ENCODE measurements at places on chromosomes 2 and 18. TPM values are rescaled to one million over a fixed set of nuclear protein-coding genes. Genes with fewer than 3 reads are reported as not detected.

DNA sequence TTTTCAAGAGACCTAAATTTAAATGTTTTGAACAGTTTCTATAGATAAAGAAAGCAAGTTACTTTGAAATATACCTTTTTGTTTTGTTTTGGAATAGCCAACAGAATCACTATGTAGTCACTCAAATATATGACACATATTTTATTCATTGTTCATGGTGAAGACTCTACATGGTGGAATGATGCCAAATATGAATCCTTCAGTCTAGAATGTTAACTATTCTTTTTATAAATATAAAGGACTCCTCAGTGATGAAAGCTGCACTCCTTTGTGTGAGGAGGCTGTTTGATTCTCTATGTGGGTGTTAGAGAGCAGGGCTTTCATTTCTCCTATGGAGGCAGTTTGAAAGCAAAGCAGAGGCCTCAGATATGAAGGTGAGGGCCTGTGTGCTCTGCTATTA is 396.4 kb upstream of the LRRTM1 start:
- H3K36me3 ChIP-seq: no peaks in the 10 kb centered on the region
- H3K4me3 ChIP-seq: no peak overlapping the region
- no peaks in the 10 kb centered on the region for H3K4me1 ChIP-seq
- H3K27ac ChIP-seq: no peak overlapping the region

REG3G gene
- not detected for total RNA-seq

DNA sequence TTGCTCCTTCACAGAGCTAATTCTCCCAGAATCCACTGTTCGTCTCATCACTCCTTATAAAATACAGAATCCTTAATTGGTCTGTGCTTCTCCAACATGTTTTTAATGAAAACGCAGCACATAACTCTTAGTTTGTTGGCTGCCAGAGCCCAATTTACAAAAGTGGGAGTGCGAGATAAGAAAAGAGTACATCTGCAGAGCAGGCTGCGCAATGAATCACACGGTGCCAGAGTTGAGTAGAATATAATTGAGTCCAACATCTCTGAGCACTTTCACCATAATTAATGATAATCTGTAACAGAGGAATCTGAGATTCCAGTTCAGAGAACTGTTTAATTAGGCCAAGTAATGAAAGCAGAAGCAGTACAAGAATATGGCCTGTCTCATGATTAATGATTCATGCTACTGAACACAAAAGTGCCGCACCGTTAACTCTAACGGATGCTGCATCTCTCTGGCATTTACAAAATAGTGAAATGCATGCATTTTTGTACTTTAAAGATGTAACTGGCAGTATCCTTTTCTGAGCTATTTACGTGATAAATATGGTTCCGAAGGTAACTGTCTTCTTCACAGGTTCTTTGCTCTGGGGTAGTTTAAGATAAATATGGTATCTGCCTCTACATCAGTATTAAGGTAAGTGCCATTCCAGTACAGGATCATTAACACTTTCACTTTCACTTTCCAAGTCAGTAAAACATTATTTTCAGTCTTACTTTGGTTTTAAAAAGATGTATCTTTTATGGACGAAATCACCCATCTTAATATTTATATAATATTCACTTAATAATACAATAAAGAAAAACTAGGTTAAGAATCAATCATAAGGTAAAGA is 785.6 kb downstream of the NR4A2 start:
- H3K27ac ChIP-seq: no peak overlapping the region
- H3K36me3 ChIP-seq: no peaks in the 10 kb centered on the region
- no peaks in the 10 kb centered on the region for H3K27me3 ChIP-seq
- no peak for DNase-seq
- H3K4me1 ChIP-seq: no peaks in the 10 kb centered on the region

REG1B gene
- not detected for total RNA-seq

FOXD4L1 gene
- total RNA-seq: 0.33 TPM

DNA sequence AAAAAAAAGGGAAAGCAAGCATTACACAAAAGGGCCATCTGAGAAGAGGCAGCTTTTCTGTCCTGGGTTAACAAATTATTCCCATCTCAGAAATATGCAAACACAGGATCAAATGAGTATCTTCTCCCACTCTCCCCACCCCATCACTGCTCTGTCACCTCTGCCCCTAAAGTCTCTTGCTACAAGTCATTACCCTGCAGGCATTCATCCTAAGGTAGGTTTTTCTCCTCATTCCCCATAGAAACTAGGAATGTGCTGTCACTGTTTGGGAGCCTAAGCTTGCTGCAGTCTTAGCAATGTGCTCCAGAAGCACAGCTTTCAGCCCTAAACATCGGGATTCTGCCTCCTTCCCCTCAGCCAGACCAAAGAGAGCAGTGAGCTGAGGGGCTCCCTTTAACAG is 3.6 kb downstream of the LRRTM1 start:
- no peaks in the 10 kb centered on the region for H3K36me3 ChIP-seq
- H3K27ac ChIP-seq: no peak overlapping the region
- peaks cover 33% of the 10 kb centered on the region for H3K27me3 ChIP-seq
- H3K4me3 ChIP-seq: no peak overlapping the region
- no peaks in the 10 kb centered on the region for H3K4me1 ChIP-seq
- no peak for DNase-seq

- H3K4me3 ChIP-seq: no peak overlapping the region
- H3K27me3 ChIP-seq: no peaks in the 10 kb centered on the region
- no peak overlapping the region for H3K27ac ChIP-seq
- peaks cover 6% of the 10 kb centered on the region for H3K36me3 ChIP-seq
- no peaks in the 10 kb centered on the region for H3K4me1 ChIP-seq
Measured at GRCh38 chr2:132645722-132646539, 24.1 kb downstream of the LYPD1 start.

SYT4 gene
- total RNA-seq: not detected

Data from PC-3 (cell line).